ENCODE measurements at places on chromosomes 6 and 20.

DNA sequence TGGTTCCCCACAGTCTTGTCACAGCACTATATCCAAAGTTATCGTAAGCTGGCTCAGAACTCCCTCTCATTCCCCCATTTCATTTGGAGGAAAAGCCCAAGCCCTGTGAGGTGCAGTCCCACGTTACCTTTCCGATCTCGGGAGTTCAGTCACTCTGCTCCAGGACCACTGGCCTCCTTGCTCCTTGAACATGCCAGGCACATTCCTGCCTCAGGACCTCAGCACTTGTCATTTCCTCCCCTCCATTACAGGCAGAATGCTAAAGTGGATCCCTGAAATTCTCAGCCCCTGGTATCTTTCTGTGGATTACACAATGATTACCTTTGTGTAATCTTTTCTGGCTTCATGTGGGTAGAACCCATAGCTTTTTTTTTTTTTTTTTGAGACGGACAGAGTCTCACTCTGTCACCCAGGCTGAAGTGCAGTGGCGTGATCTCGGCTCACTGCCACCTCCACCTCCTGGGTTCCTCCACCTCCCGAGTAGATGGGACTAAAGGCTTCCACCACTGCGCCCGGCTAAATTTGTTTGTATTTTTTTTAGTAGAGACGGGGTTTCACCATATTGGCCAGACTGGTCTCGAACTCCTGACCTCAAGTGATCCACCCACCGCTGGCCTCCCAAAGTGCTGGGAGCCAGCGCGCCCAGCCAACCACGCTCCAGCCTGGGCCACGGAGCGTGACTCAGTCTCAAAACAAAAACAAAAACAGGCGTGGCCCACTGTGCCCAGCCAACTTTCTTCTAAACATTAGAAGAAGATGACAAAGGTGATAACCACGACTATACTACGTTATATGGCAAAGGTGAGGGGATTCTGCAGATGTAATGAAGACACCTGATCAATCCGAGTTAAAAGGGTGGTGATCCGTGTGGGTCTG lies 4.0 kb upstream of the OXT start:
- no peak for DNase-seq

- no peak for DNase-seq
These were observed 67.0 kb upstream of the FRMD1 start for GRCh38 chr6:168145747-168146596.

DNA sequence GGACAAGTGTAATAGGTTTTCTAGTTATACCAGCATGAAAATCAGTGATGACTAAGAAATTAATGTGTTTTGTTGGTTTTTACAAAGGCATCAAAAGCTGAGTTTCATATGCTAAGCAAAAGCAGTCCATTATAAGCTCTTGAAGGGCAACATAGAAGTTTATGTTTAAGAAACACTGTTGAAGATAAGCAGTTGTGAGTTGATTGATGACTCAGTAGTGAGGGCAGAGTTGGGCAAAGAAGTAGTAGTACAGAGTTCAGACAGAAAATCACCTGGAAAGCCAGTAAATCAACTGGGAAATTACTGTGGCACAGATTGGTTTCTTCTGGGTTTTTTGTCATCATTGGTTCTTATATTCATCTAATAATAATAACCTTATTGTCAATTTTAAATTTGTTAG lies 78.0 kb upstream of the SMIM8 start:
- DNase-seq, result no peak

GRCh38 chr20:35226884-35227681 lies 593 bp downstream of the MMP24 start:
- DNase-seq, result peak; percentile 20

- no peak for DNase-seq
These were observed 28.9 kb upstream of the SCGN start for GRCh38 chr6:25623065-25623464.

DNA sequence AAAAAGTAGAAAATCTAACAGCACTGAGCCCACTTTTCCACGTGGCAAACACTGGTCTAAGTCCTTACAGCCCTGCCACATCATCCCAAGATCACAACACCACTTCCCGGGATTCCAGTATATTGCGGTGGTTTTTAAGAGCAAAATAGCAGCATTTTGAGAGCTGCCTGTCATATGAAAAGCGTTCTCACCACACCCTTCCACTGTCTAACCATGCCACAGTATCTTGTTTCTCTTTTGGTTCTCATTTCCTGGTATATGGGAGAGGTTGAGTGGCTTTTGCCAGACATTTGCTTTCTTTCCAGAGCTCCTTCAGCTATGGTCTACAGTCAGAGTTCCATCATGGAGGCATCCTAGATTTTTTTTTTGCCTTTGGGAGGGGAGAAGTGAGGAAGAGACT lies 243.0 kb downstream of the TSHZ2 start:
- no peak for DNase-seq

Measured in central memory CD8-positive, alpha-beta T cell (primary cell).